ENCODE measurements at places on chromosomes 7 and 10.

- no peak for DNase-seq
These were observed 6.5 kb downstream of the BLVRA start for GRCh38 chr7:43764807-43765491.

GRCh38 chr10:109902992-109903947 lies 20.0 kb downstream of the XPNPEP1 start:
- no peak for DNase-seq

- DNase-seq = no peak
These were observed 64.9 kb upstream of the NRBF2 start for GRCh38 chr10:63068246-63068645.

DNA sequence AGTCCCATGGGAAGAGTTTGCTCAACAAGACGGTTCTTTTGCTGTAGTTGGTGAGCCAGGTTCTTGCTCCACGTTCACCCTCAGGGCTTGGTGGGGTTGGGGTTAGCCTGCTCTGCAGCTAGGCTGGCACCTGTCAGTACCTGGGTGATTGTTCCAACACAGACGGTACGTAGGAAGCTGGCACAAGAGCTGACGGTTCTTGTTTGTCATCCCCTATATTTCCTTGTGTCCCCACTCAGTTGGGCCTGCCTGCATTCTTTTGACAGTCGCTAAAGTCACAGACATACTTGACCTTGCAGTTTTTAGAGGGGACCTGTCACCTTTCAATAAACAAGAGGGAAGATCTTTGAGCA lies 40.2 kb upstream of the SYPL1 start:
- no peak for DNase-seq

DNA sequence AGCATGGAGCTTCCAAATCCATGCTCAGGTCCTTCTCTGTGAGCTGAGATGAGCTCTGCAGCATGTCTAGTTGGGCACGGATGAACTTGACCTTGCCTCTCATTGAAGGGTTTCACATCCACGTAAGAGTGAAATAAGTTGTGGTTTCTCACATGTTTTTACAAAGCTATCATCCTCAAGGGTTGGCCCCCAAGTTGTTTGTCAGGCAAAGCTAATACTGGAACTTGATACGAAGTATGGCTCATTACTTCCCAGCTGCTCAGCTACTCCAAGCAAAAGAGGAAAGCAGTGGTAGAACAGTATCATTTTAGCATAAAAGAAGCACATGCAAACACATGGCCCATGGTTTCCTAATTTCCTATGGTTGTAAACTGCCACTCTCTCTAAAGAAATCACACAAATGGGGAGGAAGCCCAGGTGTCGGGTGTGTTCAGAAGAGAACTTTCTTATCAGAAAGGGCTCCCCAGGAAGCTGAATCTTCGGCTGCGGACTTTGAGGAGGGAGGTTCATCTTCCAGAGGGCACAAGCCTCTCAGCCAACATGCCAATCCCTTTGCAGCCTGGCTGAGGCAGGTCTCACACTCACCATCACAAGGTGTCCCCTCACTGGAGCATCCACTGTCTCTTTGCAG lies 45.3 kb downstream of the PDLIM1 start:
- no peak for DNase-seq

Measured in GF-D8 (cell line).